ENCODE measurements at places on chromosomes 2 and 18.

DNA sequence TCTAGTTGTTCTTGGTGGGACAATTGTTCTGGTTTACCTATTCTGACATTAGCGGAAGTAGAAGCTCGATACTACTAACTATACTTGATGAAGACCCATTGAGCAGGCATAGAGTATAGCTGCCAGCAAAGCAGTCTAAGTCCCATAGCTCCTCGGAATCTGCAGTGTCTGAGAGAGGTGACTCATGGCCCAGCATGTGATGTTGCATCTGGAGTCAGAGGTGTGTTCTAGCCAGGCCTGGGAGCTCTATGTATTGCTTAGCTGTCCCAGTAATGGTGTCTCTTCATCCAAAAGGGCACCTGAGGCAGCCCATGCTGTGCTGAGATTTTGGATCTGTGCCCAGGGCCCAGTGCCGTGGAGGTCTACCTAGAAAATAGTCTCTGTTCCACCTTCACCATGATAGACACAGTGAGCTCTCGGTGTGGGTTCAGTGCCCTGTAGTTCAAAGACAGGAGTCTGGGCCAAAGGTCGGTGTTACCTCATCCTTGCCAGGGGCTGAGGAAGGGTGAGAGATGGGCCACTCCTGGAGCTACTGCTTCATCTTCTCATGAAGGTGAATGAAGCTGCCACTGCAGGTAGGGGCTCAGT, 47.3 kb downstream of the MEX3C start:
- no peak for DNase-seq

- no peak for DNase-seq
These were observed 1043.0 kb upstream of the POU3F3 start for GRCh38 chr2:103810875-103811274.

DNA sequence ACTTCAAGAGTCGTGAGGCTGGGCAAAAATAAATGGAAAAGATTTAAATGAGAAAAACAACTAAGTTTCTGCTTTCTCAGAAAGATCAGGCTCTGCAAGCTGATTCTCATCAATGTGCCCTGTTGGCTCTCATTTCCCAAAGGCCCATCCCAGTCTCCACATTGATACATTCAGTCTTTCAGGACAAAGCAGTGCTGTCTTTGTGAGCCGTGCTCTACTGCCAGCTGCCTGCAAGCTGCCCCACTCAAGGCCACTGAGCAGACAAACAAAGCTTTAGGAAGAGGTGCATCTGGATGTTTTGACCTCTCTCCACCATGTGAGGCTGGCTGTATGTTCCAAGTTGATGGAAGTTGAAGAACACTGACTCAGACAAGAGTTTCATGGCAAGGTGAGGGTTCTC, 48.8 kb downstream of the FSHR start:
- no peak for DNase-seq

DNA sequence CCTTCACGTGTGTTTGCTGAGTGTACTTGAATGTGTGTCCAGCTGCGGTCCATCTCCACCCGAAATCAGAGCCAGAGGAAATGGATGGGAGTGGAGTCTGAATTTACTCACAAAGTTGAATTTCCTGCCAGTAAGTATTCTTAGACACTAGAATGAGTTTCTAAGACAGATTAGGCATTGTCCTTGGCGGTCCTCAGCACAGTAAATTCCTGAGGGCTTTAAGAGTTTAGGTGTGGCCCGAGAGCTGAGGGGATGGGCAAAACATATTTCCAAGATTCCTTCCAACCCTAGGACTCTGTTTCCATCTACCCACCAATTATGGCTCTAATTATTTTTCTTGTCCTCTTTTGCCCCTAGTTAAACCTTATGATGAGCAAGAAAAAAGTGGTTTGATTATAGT, 90.3 kb upstream of the PHLPP1 start:
- DNase-seq, result no peak

GRCh38 chr18:76335859-76336640, 159.0 kb downstream of the ZNF516 start:
- no peak for DNase-seq

GRCh38 chr2:227834916-227835650, 21.4 kb downstream of the CCL20 start:
- no peak for DNase-seq

DNA sequence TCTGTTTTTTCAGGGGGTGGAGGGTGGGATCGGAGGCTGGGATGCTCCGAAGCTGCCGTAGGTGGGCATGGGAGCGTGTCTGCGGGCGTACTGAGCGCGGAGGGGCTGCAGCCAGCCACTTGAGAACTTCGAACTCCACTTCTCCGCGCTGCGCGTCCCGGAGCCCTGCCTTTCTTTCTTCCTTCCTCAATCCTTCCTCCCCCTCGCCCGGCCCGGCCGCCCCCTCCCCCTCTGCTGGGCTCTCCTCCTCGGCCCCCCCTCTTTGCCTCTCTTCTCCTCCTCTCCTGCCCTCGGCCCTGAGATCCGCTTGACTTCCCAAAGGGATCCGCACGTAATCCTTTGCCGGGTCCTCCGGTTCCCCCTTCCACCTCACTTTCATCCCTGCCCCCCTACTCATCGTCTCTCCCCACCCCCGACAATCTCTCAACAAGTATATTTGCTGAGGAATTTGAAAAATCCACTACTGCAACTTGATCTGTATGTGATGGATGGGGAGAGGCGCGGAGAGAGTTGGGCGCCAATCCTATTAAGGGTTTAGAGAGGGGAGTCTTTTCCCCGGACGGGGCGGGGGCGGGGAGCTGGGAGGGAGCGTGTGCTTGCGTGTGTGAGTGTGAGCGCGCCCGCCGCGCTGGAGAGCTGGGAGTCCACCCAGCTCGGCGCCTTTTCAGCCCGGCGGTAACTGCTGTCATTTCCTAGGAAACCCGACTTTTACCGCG, 1.1 kb downstream of the GLI2 start:
- DNase-seq, result no peak

DNA sequence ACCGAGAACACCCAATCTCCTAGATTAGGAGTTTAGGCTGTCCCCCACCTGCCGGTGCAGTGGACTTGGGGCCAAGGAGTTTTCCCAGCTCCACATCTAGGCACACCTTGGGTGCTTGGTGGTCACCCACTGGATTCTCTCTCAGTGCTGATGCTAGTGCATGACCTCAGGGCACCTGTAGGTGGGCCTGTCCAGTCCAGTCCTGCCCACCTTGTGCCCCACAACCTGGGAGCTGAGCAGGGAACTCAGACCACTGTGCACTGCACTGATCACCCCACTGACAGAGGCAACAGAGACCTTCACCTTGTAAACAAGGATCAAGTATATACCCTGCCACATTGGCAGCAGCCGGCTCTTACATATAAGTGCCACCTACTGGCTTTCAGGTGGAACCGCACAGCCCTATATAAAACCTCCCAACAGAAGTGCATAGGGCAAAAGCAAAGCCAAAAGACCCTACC, 12.7 kb upstream of the CDH19 start:
- no peak for DNase-seq

- no peak for DNase-seq
These were observed 2.9 kb upstream of the C2orf72 start for GRCh38 chr2:231034291-231034882.

DNA sequence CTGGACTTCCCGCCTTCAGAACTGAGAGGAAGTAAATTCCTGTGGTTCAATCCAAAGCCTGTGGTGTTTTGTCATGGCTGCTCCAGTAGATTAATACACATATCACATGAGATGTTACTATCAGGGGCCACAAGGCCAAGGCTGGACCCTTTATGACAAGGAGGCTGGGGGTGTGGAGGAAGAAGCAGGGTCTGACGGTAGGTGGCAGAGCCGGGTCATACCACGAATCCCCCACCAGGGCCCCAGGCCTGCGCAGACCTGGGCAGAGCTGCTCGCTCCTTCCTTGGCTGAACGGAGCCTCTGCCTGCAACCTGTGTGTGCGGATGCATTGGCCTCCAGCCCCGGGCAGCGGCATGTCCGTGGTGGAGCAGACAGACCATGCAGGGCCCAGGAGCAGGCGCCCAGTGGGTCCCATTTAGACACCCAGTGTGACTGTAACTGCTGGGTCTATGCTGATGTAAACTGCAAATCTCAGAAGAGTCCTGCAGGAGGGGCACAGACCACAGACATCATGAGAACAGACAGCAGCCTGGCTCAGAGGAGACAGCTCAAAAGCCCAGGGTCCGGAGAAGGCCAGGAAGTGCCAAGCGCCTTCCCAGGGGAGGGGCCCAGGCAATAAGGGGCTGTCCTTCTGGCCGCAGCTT, 155.2 kb downstream of the PXDN start:
- no peak for DNase-seq

DNA sequence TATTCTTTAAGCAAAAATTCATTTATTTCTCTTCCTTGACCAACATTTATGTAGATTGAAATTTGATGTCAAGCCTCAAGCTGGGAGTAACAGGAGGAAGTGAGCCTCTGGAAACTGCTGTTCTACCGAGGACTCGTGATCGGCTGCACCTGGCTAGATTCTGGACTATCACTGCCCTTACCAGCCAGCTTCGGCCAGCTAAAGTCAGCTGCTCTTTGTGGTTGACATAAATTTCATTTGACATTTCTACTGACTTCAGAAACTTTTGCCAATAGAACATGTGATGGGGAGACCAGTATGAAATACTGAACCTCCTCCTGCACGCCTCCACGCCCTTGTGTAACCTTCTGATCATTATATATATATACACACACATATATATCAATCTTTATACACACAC, 74.2 kb upstream of the RGPD5 start:
- no peak for DNase-seq

- DNase-seq, result no peak
These were observed 30.2 kb upstream of the FAM124B start for GRCh38 chr2:224432003-224432579.

DNA sequence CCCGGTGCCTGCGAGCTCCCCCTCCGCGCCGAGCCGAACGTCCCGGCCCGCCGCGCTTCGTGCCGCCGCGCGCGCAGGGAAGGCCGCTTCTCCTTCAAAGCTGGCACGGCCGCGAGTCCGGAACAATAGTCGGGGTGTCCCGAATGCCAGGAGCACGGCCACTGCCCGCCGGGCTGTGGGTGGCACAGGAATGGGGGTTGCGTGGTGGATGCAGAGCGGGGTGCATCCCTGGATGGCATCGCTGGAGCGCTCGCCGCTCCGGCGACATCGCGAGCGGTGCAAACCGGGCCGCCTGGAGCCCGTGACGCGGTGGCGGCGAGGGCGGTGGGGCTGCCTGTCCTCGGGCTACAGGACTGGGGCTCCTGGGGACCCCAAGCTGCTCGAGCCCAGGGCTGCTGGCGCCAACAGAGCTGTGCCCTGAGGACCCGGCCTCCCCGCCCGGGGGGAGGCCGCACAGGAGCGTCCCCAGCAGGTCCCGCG, 1.1 kb upstream of the SATB2 start:
- no peak for DNase-seq

DNA sequence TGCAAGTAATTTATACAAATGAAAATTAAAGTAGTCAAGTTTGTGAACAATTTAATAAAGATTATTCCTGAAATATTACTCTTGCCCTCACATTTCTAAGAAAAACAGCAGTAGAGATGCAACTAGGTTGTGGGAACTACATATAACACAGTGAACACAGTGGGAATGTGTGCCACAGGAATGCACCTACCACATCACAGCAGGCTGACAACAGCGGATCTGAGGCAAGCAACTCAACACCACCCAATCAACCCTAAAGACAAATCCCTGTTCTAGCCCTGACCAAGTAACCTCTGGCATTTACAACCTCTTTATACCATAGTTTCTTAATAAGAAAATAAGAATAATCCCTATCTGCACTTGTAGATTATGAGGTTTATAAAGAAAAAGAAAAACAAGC, 23.4 kb downstream of the MBOAT2 start:
- DNase-seq, result no peak

Data from naive thymus-derived CD4-positive, alpha-beta T cell (primary cell).